ENCODE measurements at places on chromosomes 1 and 21. TPM values are rescaled to one million over a fixed set of nuclear protein-coding genes. Genes with fewer than 3 reads are reported as not detected.

DNA sequence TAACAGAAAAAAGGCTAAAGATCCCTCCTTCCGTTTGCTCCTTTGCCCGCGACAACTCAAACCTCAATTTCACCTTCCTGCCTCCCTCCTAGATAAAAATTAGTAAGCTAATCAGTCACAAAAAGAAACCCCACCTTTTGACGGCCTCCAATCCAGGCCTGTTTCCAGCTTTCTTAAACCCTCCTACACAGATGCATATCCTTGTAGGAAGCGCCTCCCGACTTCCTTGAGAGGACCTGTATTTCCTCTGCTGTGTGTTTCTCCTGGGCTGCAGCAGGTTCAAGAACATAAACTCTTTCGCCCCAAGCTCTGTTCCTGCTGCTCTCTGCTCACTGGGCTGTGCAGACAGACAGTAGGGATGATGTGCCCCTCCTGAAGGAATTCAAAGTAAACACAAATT, 168.8 kb downstream of the CYYR1 start:
- DNase-seq, result no peak

DNA sequence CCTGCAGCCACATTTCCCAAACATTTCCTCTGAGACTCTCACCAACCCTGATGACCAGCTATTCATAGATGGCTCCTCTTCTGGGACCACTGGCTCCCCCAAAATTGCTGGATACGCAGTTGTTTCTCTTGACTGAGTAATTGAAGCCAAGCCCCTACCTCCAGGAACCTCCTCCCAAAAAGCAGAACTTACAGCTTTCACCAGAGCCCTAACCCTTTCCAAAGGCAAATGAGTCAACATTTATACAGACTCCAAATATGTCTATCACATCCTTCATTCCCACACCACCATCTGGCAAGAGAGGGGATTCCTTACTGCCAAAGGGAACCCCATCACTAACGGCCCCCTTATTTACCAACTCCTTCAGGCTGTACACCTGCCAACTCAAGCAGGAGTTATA, 20.3 kb upstream of the CA6 start:
- DNase-seq, result no peak

- no peak for DNase-seq
Observed at GRCh38 chr1:61170328-61171238, 88.2 kb downstream of the NFIA start.

LYPLA2 gene
- total RNA-seq, result 21.8 TPM

DNA sequence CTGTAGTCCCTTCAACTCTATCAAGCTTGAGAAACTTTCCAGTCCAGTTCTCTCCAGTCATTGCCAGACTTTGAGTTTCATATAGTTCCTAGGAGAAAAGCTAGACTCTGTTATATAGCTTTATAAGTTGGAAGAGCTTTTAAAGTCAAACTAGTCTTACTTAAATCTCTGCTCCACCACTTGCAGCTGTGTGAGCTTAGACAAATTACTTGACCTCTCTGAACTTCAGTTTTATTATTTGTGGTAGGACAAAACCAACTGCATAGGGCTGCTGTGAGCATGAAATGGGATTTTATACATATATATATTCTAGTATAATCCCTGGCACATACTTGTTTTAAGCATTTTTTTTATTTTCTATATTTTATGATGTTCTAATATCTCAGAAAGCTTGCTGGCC, 338.7 kb upstream of the NR5A2 start:
- DNase-seq, result no peak

GRCh38 chr21:38349111-38349746, 92.4 kb downstream of the KCNJ15 start:
- no peak for DNase-seq

DNA sequence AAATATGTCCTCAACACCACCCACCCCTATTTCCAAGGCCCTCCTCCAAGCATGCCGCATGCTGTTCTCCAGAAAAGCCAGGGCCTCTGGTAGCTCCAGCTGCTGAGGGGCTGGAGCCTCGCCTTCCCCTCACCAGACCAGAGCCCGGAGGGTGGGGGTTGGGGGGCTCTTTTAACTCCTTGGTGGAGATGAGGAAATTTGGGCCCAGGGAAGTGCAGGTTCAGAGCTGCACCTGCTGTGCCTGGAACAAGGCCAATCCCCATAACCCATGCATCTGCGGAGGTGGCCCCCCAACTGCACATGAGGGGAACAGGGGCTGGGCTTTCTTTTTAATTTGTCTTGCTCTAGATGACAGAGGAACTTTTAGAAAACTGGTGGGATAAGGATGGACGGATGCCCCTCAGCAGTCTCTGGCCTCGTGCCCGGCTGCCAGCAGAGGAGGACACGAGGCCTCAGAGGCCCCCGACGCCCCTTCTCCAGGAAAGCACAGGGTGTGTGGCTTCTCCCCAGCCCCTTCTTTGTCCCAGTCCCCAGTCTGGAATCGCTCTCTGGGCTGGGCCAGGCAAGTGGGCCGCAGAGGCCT, 550 bp upstream of the SELENON start:
- DNase-seq, result no peak

DNA sequence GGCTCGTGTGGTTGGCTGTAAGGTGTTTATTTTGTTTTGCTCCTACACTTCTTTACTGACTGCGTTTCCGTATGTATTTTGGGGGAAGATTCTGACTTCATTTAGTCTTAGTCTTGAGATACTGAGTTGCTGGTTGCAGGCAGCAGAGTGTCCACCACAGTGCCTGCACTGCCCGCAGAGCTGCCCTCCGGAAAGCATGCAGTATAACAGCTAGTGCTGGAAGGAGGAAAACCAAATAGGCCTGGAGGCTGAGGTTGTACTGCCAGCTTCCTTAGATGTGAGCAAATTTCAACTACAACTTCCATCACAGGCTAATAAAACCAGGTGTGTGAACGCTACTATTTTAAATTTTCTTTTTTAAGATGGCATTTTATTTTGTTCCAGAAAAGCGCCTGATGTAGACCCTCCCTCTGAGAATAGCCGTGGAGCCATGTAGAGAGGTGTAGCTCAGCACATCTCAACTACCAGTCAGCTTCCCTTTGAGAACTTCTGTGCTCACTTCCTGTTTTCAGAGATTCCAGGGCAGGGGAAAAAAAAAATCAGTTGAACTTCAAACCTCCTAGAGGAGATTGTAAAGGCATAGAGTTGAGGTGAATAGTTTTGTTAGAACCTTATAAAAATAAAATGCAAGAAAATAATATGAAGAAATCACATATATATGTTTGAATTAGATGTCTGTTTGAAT, 17.6 kb downstream of the LMO4 start:
- DNase-seq, result no peak

CASZ1 gene
- 18.4 TPM for total RNA-seq

CLDN17 gene
- total RNA-seq, result not detected

LIN28A gene
- total RNA-seq, result not detected

- DNase-seq, result no peak
Observed at GRCh38 chr1:84997667-84998600, 1.0 kb upstream of the MCOLN2 start.

Data from posterior vena cava (tissue), 2 donors.